ENCODE measurements at places on chromosomes 1 and 21.

GRCh38 chr1:227749916-227750710, 14.9 kb downstream of the SNAP47 start:
- DNase-seq, result no peak

DNA sequence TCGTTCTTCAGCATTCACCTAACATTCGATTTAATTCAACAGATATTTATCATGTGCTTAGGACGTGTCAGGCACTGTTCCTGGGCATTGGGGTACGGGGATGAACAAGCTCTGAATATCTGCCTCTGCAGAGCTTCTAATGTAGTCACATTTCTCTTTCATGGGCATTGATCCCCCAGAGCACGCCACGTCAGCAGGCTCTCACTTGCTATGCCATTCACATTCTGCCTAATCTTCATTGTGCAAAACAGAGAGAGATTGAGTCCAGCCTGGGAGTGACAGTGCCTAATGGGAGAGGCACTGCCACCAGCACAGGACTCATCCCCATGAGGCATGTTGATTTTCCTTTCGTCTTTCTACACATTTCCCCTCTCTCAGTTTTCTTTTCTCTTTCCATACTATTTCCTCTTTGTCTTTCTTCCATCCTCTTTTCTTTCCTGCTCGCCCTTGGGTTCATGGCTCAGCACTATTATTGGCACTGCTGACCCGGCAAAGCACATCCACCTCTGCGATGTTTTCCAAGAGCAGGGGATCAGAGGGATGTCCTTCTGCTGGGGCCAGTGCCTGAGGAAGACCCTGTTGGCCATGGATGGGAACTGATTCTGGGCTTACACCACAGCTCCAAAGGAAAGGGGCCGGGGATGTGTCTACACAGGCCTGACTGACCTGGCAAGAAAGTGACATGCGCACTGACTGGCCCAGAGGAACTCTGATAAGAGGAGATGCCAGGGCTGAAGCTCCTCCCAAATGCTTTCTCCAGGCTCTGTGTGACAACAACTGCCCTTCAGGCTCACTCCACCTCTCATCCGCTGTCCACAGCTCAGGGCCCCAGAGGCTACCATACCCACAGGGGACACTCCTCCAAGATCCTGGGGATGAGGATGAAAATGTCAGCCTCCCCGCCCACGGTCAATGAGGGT, 195.9 kb downstream of the TOMM20 start:
- DNase-seq, result no peak

DNA sequence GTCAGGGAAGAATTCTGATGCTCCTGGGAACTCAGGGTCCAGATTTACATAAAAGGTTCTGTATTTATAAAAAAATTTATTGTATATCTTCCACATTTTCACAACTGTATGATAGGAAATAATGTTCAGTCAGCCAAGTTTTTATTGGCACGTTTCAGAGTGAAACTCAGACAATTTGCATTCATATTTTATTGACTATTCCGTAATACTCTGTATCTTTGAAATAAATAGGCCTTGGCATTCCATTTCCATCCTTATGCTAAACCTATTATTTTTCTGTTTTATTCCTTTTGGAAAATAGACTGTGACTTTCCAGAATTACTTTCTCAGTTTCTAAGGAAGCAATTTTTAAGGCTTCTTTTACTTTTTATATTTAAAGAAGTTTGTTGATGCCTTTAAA, 329.0 kb downstream of the OLFM3 start:
- no peak for DNase-seq

DNA sequence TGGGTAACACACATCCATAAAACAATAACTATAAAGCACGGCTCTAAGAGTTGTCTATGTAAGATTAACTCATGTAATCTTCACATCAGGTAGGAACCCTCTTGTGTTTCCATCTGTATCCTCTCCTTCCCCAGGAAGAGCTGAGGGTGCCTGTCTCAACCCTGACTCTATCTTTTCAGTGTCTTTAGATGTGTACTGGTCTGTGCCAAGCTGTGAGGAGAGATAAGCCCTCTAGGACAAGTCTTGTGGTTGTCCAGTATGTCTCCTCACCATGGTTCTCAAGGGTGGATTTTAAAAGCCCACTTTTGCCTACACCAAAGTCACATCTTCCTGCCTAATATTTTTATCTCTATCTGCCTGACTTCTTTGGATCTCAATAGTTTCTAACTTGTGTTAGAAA, 300.1 kb downstream of the KCNT2 start:
- DNase-seq, result no peak

DNA sequence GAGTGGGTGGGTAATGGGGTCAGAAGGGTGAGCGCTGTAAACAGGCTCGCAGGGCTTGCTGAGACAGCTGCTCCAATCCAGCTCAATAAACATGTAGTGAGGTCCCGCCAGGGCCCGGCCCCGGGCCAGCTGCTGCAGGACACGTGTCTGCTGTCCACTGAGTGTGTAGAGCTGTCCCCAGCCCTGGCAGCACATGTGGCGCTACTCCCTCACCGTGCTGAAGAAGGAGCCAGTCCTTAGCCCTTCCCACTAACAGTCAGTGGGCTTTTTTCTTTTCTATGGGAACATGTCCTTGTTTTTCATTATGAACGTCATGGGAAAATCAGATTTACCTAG, 78.9 kb upstream of the C1orf174 start:
- no peak for DNase-seq
